ENCODE measurements at places on chromosomes 6 and 20. TPM values are rescaled to one million over a fixed set of nuclear protein-coding genes. Genes with fewer than 3 reads are reported as not detected.

Gene C4B
- 0.48 TPM for total RNA-seq

Gene CRISP2
- not detected for total RNA-seq

Gene HDGFL1
- not detected for total RNA-seq

Gene POLR1C
- total RNA-seq: 40.0 TPM

Gene CLPSL1
- total RNA-seq: not detected

Gene ENPP4
- 0.25 TPM for total RNA-seq

Gene C6orf136
- 13.1 TPM for total RNA-seq

Gene ZNF391
- total RNA-seq: 0.25 TPM

Gene PNPLA1
- not detected for total RNA-seq

Gene DXO
- 12.5 TPM for total RNA-seq

Gene FKBP1A
- total RNA-seq: 450 TPM

Gene BPIFB1
- total RNA-seq: not detected

Gene VARS1
- total RNA-seq: 58.5 TPM

Gene SMLR1
- not detected for total RNA-seq

Gene COL10A1
- total RNA-seq: not detected

Gene STMND1
- total RNA-seq: not detected

Gene SIRPD
- not detected for total RNA-seq

Gene UNC5CL
- total RNA-seq: 0.46 TPM

Gene LRFN2
- total RNA-seq: not detected

Gene ZBTB12
- total RNA-seq: 3.9 TPM
